ENCODE measurements at places on chromosomes 7 and 10.

GRCh38 chr7:116098175-116098574, 67.6 kb upstream of the TFEC start:
- DNase-seq, result no peak

GRCh38 chr10:122648599-122649428, 50.8 kb downstream of the C10orf120 start:
- peak; percentile 11 for DNase-seq

DNA sequence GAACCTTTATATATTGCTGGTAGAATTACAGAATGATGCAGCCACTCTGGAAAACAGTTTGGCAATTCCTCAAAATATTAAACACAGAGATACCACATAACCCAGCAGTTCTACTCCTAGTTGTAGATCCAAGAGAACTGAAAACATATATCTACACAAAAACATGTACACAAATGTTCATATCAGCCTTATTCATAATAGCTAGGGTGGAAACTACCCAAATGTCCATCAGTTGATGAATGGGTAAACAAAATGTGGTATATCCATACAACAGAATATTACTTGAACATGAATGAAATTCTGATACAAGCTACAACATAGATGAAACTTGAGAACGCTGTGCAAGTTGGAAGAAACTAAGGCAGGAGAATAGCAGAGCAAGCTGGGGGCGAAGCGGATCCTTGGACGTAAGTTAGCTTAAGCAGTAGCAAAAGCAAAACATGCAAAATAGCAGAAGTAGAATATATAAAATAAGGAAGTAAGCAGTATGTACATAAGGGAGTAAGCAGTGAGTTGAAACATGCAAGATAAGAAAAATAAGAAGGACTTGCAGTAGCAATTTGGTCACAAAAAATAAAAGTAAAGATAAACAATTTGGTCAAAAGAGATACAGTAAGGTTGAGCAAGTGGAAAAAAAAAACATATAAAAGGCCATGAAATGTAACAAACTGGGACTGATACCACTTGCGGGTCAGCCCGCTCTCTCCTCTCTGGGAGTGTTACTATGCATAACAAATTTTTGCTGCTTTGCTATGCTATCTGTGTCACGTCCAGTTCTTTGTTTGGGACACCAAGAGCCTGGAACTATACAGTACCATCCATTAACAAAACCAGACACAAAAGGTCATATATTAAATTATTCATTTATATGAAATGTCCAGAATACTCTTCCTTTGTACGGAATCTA, 18.0 kb upstream of the HILPDA start:
- no peak for DNase-seq

DNA sequence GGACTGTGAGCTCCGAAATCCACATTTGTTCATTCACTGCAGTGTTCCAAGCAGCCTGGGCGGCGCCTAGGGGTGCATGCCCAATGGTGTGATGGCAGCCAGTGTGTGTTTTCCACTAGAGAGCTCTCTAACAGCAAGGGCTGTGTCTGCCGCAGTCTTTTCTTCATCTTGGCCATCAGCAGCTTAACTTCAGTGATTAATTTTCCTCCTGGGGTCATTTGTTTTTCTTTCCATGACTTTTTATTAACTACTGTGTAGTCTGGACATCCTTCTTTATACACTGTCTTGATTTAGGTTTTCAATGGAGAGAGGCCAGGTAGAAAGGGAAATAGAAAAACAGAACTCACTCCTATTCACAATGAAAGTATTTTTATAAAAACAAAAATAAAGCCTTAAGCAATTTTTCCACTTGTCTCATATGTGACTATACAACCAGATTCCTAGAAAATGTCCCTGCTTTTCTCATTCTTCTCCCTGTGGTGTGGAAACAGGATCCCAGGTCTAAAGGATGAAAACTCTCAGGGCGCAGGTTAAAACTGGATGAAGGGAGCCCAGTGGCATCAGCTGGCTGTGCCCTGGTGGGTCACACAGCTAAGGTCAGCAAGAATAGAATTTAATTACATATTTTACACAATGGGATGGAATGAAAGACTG, 176.8 kb downstream of the PKD1L1 start:
- no peak for DNase-seq

DNA sequence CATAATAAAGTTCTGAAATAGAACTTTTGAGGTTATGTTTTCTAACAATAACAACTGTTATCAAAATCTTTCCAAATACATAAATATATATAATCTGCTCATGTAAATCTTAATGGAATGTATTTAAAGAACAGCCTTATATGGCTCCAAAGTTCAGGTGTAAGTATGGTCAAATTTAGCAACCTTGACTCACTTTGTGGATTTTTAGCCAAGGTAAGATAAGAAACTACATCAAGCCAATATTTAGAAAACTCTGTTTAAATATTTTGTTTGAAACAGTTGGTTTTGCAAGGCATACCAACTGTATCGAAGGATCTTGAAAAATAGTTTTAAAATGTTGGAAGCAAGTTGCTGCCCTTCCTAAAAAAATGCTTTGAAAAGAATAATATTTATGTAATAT, 228.9 kb upstream of the SEMA3D start:
- no peak for DNase-seq

DNA sequence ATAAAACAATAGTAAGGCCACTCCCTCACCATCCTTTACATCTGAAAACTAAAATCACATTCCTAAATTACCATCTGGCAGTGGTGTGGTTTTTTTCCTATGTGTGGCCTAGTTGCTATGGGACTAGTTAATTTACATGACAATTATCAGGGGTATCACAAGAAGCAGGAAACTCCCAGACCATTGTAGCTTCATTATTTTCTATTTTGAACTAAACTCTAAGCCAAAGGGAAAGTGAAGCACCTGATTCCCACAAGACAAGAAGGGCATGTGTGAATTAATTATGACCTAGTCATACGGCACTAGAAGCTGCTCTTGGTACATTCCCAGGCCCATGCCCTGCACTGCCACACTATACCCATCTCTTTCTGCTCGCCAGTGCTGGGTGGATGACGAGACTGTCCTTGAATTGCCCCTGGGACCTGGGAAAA, 103.4 kb downstream of the ATXN7L1 start:
- DNase-seq, result no peak

All from muscle of back (tissue), 13 donors.